H1 (cell line): ENCODE measurements at places on chromosomes 5 and 9.

DNA sequence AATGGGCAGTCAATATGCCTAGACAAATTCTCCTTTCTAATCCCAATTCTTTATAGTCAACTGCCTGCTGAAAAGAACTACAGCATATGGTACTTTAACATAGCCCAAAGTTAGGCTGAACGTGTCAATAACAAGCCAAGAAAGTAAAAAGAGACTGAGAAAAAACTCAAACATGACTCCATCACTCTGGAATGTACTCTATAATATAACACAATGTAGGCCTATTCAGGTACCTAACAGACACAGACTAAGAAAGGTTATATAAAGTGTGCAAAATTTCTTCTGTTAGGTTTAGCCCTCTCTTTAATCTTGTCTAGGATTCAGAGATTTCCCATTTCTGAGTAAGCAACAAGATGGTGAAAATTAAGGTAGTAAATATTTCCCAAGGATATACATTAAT, 209.7 kb upstream of the PRR16 start:
- DNase-seq, result no peak

DNA sequence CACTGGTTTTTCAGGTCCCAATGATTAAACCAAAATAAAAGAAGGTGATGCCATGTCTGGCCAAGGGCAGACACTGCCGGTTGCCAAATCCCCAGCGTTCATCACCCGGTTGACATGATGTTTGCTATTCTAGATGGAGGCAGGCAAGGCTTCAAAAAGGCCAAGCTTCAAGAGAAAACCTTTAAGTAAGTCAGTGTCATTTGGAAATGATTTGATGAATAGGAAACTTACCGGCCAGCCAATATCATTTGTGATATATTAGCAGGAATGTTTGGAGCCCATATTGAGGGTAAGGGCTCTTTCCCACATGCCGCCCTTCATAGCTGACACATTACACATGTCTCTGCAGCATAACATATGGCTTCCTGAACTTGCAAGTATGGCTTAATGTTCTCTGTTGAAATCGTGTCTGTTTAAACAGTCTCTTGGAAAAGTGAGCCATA, 89.5 kb upstream of the TTC23L start:
- DNase-seq, result no peak

GRCh38 chr5:157793301-157793700, 49.8 kb downstream of the LSM11 start:
- DNase-seq, result no peak

DNA sequence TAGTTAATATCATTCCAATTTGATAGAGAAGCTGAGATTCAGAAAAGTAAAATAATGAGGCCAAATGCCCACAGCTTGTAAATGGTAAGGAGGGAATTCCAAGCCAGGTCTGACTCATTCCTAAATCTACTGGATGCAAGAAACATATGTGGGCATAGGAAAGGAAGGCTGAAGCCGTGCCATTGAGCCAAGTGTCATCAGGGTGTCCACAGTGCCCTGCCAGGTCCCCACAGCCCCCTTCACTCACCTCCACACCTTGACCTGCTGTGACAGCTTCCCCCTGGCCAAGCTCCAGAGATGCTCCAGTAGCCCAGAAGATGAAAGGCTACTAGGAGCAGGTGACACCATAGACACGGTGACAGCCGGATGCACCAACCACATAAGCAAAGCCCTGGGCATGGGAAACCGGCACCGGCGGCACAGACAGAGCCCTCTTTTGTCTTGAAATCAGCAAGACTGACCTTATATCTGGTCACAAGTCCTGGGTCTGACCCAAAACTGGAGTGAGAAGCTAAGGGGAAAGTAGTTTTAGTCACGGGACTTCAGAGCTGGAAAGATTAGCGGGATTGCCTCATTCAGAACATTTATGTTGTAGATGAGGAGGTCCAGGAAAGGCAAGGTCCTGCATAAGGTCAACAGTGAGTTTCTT, 20.1 kb upstream of the FAT2 start:
- DNase-seq, result no peak

DNA sequence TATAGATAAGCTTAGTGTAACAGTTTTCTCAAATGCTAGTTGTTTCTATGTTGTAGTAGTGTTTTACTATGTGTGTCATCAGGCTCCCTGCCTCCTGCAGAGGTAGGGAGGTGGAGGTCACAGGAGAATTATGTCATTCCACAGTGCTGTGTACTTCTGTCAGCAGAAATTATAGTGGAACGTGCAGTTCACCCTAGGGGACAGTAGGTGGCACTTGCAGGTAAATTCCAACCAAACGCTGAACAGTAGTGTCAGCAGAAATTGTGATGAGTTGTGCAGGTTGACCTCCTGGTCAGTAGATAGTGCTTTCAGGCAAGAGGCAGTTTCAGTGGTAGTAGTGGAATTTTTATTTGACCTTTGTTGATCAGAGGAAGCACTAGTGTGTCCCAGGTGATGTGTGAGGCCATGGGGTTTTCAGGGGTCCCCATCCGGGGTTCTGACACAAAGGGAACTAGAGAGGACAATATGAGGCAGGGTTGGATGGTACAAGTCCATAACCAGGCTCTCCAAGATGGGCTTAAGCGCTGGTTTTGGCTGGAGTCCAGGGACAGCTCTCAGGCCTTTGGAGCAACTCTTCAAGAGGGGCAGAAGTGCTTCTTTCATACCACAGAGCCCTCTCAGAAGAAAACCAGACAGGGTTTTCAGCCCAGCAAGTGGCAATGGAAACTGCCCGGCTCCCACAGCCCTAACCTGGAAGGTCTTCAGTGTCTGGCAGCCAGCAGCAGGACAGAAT, 402.9 kb downstream of the CYLC2 start:
- peak; percentile 60 for DNase-seq

GRCh38 chr5:156715287-156715686, 134.8 kb upstream of the PPP1R2B start:
- no peak for DNase-seq

DNA sequence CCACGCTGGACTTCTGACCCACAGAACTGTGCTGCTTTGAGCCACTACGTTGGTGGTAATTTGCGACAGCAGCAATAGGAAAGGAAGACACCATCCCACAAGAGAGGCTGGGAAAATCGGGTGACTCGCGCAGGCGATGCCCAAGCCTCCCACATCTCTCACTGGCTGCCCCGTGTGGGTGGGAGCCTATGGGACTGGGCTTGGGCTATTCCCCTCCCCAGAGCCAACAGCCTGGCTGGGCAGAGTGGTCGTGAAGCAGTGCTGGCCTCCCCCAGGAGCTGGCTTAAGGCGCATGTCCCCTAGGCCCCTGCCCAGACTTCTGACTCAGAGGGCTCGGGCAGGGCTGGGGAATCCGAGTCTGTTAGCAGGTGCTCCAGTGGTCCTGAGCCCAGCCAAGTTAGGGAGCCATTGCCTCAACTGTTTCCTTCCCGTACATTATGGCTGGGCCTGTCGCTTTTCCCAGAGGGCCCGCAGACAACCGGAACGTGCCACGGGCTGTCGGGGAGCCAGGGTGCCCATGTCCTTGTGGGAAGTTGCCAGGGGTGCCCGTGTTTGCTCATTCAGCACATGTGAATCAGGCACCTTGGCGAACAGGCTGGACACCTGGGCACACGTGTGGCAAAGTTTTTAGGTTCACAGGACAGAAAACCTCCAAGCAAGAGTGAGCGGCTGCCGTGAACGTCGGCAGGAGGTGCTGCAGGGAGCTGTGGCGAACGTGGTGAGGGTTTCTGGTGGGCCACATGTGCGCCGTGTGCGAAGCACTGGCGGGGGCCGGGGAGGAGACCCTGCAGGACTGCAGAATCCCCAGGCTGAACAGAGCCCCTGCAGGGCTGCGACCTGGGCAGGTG, 7.0 kb upstream of the RASGEF1C start:
- DNase-seq, result no peak

DNA sequence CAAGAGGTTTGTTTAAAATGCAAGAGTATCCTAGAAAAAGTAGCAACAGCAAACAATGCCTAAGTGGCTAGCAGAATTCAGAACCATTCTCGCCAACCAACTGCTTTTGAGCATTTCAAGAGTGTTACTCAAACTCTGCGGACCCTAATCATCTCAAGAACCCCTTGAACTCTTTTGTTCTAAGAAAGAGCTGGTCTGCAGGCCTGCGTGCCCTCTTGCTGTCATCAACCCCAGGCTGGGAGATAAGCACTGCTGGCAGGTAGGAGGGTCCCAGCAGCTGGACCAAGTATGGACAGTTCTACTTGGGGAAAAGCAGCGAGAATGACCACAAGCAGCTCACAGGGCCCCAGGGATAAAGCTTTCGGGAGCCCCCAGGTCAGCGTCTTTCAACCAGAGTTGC, 38.3 kb downstream of the MYO10 start:
- no peak for DNase-seq

- DNase-seq, result no peak
Observed at GRCh38 chr9:82022121-82022520, 33.5 kb downstream of the SPATA31D1 start.

DNA sequence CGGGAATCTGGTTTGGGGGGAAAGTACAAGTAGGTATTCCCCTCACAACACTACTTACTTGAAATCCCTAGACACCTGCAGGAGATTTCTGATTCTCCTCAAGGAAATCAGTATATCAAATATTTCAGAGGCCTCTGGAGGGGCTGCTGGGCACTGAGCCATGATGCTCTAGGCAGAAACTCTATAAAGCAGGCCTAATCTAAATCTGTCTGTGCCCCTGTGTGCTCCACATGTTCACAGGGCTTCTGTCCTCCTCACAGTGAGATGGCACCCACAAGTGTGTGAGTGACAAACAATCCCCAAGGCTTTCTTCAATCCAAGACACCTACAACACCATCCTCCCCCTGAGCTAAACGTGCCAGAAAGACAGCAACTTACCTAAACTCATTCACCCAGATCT, 39.0 kb downstream of the NIPSNAP3B start:
- peak; percentile 23 for DNase-seq

- DNase-seq, result peak; percentile 71
Observed at GRCh38 chr5:73311291-73312110, 137.1 kb downstream of the FOXD1 start.

GRCh38 chr9:12737871-12738270, 36.9 kb upstream of the LURAP1L start:
- no peak for DNase-seq

- no peak for DNase-seq
Observed at GRCh38 chr5:181189363-181189961, 15.5 kb downstream of the TRIM7 start.

DNA sequence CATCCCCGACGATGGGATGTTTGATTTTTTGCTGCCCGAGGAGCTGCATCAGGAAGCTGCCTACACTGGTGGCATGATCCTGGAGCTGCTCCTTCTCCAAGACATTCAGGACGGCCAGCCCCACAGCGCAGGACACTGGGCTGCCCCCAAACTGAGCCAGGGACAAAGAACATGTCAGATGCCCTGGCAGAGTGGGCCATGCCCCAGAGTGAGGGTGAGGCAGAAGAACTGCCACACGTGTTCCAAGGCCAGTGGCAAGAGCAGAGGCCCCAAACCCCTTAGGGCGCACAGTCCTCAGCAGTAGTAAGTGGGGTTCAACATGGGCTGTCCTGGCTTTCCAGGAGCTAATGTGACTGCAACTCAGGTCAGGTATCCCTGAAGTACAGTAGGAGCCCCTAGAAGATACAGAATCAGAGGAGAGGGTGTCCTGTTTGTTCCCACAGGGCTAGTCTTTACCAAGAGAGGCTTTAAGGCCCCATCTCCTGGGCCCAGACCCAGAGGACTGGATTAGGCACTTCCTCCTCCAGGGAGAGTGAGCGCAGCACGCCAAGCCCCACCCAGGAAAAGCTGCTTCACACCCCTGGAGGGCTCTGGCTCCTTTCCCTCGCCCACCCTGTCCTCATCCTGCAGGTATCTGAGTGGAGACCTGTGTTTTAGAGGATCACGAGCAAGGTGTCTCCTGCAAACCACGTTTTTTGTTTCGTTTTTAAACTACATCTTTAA, 11.1 kb downstream of the HNRNPAB start:
- no peak for DNase-seq

DNA sequence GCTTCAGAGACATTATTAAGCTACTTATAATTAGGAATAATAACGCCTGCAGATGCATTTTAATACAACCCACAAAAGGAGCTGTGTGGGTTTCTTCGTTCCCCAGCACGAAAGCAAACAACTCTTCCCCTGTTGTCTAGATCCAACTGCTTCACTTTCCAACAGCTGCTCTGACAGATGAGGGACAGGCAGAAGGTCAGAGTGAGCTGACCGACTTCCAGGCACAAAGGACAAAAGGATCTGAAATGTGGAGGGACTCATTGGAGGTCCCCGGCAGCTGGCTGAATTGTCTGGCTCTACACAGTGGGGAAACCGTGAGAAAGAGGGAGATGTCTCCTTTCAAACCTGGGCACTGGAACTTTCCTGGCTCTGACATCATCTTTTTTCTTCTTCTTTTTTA, 79.1 kb upstream of the ALDH1B1 start:
- DNase-seq, result peak; percentile 13

DNA sequence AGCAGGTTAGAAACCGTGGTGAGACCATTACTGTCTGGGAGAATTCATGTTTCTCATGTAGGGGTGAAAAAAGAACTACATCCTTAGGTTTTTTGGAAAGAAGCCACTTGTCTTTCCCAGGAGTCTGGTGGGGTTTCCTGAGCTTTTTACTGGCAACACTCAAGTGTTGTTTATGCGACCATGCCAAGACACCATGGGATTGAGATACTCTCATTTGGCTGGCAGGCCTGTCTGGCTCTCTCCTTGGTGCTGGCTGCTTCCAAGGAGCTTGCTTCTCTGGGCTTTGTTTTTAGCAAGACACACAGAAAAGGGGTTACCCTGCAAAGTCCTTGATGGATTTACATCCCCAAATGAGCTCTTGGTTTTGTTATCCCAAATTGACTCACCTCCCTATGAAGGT, 80.9 kb upstream of the ISL1 start:
- no peak for DNase-seq

DNA sequence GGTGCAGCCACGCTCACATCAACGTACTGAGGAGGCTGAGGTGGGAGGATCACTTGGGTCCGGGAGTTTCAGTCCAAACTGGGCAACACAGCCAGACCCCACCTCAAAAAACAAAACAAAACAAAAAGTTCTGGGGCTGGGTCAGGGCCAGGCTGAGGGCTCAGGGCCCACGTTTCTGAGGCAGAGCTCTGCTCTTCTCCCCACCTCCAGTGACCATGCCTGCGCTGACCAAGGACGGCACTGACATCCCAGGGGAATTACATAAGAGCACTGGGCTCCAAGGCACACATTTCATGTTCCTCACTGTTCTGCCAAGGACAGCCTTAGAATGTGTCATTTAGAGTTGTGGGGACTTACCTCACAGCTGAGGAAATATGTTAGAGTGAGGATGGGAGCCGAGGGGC, 40.4 kb upstream of the TESK1 start:
- DNase-seq, result no peak

DNA sequence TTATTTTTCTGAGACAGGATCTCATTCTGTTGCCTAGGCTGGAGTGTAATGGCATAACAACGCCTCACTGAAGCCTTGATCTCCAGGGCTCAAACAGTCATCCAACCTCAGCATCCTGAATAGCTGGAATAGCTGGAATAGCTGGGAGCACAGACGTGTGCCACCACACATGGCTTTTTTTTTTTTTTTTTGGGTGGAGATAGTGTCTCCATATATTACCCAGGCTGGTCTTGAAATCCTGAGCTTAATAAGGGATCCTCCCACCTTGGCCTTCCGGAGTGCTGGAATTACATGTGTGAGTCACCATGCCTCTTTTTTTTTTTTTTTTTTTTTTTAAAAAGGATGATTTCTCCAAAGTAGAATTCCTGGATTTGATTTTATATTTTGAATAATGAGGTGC, 60.7 kb downstream of the NSD1 start:
- no peak for DNase-seq
